ENCODE measurements at places on chromosomes 5 and 9.
A peak's percentile ranks its signal among the peaks of the same experiment; 100 is the strongest.

DNA sequence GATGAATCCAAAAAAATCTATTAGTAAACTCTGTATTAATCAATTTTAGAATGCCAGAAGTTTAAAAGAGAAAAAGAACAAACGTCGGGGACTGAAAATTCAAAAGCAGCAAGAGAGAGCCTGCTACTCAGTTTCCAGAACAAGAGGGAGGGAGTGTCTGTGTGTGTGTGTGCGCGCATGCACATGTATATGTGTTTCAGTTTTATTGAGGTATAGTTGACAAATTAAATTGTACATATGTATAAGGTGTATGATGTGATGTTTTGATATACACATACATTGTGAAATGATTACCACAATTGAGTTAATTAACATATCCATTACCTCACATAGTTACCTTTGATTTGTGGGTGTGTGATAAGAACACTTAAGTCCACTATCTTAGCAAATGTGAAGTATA is 27.6 kb upstream of the GRAMD2B start:
- H3K4me1 ChIP-seq: no peaks in the 10 kb centered on the region
- no peak overlapping the region for H3K27ac ChIP-seq
- H3K4me3 ChIP-seq: no peak overlapping the region
- H3K27me3 ChIP-seq: peaks cover 6% of the 10 kb centered on the region
- peaks cover 12% of the 10 kb centered on the region for H3K36me3 ChIP-seq

DNA sequence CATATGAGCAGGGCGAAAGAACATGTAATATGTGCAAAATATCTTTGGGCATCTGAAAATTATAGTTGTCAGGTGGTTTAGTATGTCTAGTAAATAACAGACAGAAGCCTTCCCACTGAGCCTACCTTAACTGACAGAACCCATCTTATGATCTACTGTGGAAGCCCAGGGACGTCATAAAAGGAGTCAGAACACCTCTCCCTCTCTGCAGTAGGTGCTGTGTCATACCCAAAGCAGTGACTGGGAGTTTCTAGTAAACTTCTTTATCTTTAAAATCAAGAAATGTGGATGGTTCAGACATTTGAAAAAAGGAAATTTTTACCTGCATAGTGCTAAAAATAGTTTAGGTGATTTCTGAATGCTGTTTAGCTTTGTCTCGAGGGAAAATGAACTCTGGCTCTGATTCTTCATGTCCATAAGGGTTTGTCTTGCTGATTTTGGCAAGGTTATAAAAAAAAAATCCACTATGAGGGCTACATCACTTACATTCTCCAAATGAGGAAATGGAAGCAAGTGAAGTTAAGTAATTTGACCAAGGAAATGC is 104.0 kb downstream of the NUDT12 start:
- no peaks in the 10 kb centered on the region for H3K36me3 ChIP-seq
- no peaks in the 10 kb centered on the region for H3K4me1 ChIP-seq
- no peak overlapping the region for H3K27ac ChIP-seq
- no peak overlapping the region for H3K4me3 ChIP-seq
- no peak for DNase-seq

GRCh38 chr9:129656795-129657390 is 8.6 kb upstream of the PRRX2 start:
- H3K4me1 ChIP-seq: peaks cover 44% of the 10 kb centered on the region
- H3K27me3 ChIP-seq: peaks cover 22% of the 10 kb centered on the region
- no peaks in the 10 kb centered on the region for H3K36me3 ChIP-seq
- H3K27ac ChIP-seq: no peak overlapping the region

DNA sequence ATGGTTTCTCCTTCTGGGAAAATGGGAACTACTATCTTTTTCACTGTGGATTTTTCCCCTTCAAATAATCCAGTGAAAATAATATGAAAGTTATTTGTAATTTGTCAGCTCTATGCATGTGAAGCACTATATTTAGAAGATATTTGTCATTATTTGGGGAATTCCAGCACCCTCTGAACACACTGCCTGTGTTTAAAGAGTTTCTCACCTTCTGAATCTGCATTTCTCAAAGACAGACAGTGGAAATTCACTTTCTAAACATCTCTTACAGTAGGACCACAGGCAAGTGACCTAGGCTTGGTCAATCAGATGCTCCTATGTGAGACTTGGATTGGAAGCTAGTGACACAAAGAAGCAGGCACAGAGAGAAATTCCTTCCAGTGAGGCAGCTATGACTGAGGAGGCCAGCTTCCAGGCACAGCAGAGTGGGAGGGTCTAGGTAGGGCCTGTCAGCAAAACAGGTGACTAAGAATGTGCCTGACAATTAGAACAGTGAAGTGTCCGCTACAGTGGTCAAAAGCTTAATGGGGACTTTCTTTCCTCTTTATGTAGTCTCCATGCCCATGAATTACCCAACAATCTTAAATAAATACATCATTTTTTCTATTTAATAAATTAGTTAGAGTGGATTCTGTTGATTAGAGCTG is 167.2 kb downstream of the HMHB1 start:
- H3K4me3 ChIP-seq: no peak overlapping the region
- H3K27ac ChIP-seq: no peak overlapping the region
- H3K27me3 ChIP-seq: no peaks in the 10 kb centered on the region

DNA sequence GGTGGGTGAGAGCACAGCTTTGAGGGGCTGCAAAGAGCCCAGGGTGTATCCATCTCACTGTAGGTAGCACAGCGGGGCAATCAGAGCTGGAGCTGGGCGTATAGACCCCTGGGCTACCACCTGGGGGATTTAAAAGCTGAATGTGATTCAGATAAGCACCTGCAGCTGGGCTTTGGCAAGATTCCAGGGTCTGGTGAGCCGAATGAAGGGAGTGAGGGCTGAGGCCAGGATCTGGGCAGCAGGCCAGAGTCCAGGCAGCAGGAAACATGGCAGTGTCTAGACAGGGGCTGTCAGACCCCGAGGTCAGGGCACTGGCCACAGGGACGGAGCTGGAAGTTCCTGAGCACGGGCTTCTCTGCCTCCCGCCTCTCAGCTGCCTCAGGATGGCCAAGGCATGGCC is 8.7 kb downstream of the ASS1 start:
- peaks cover 17% of the 10 kb centered on the region for H3K4me1 ChIP-seq
- no peaks in the 10 kb centered on the region for H3K36me3 ChIP-seq
- DNase-seq: no peak
- no peak overlapping the region for H3K27ac ChIP-seq
- no peak overlapping the region for H3K4me3 ChIP-seq
- peaks cover 19% of the 10 kb centered on the region for H3K27me3 ChIP-seq

GRCh38 chr5:73447530-73448462 is 781 bp downstream of the FOXD1 start:
- H3K27ac ChIP-seq: no peak overlapping the region
- H3K4me3 ChIP-seq: peak overlapping the region; percentile 89
- H3K4me1 ChIP-seq: peaks cover 46% of the 10 kb centered on the region
- peaks cover 89% of the 10 kb centered on the region for H3K27me3 ChIP-seq
- DNase-seq: peak; percentile 55

DNA sequence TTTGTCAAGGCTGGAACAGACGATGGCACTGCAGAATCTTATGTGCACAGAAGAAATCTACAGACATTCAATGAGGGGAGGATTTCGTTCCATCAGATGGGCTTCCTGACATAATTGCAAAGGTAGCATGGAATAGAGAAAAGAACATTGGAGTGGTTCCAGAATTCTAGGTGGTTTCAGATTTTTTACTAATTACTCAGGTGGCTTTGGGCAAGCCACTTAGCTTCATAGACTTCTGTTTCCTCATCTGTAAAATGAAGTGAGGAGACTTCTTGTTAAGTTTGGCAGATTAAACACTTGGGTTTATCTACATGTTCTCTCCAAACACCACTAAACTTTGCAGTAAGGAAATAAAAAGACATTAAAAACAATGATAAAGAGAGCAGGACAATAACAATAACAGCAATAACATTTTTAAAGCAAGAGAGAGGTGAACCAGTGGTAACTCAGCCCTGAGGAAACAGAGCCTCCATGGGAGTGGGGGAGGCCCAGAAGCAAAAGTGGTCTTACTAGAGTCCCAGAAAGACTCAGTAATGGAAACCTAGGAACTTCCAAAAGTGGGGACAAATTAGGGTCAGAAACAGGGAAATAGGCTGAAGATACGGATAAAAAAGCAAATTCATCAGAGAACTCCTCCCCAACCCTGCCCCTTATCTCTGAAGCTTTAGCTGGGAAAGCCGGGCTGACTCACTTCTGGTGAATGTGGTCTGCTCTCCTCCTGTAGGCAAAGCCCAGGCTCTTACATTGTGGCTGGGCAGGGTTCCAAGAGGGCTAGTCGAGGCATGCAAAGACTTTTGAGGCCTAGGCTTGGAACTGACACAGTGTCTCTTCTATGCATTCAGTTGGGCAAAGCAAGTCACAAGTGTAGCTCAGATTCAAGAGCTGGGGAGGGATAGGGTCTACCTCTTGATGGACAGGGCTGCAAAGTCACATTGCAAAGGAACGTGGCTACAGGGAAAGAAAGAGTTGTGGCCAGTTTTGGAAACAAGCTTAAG is 11.8 kb upstream of the ACTBL2 start:
- no peak overlapping the region for H3K4me3 ChIP-seq
- no peak overlapping the region for H3K27ac ChIP-seq
- peaks cover 7% of the 10 kb centered on the region for H3K27me3 ChIP-seq
- H3K36me3 ChIP-seq: no peaks in the 10 kb centered on the region
- DNase-seq: no peak

- DNase-seq: no peak
- no peak overlapping the region for H3K27ac ChIP-seq
- H3K4me1 ChIP-seq: peaks cover 5% of the 10 kb centered on the region
- no peak overlapping the region for H3K4me3 ChIP-seq
- H3K36me3 ChIP-seq: no peaks in the 10 kb centered on the region
- peaks cover 4% of the 10 kb centered on the region for H3K27me3 ChIP-seq
Measured at GRCh38 chr5:66769030-66769733, 173.0 kb downstream of the MAST4 start.

GRCh38 chr5:61232490-61233050 is 70.3 kb upstream of the SMIM15 start:
- H3K27ac ChIP-seq: no peak overlapping the region
- peaks cover 3% of the 10 kb centered on the region for H3K27me3 ChIP-seq
- H3K4me1 ChIP-seq: peaks cover 34% of the 10 kb centered on the region
- H3K36me3 ChIP-seq: peaks cover 6% of the 10 kb centered on the region
- no peak for DNase-seq
- H3K4me3 ChIP-seq: no peak overlapping the region

- no peak overlapping the region for H3K27ac ChIP-seq
- DNase-seq: no peak
- no peaks in the 10 kb centered on the region for H3K4me1 ChIP-seq
- no peak overlapping the region for H3K4me3 ChIP-seq
- no peaks in the 10 kb centered on the region for H3K36me3 ChIP-seq
Measured at GRCh38 chr5:144697847-144698262, 527.2 kb downstream of the KCTD16 start.

DNA sequence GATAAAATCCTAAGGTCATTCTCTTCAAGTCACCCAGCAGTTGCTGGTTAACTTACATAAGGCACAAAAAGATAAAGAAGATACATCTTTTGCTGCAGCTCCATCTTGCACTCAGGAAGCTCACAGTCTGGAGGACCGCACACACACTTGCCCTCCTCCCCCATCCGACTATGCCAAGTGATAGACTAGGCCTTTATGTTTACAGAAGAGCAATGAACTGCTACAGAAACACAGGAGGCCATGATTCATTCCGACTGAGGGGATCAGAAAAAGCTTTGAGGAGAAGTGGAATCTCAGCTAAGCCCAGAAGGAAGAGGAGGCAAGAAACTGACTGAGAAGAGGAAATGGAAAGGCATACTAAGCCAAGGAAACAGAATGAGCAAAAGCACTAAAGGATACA is 17.4 kb downstream of the NRG2 start:
- H3K36me3 ChIP-seq: no peaks in the 10 kb centered on the region
- peaks cover 66% of the 10 kb centered on the region for H3K27me3 ChIP-seq
- peaks cover 7% of the 10 kb centered on the region for H3K4me1 ChIP-seq
- no peak for DNase-seq

- peaks cover 28% of the 10 kb centered on the region for H3K27me3 ChIP-seq
- H3K27ac ChIP-seq: no peak overlapping the region
- H3K36me3 ChIP-seq: no peaks in the 10 kb centered on the region
- no peak for DNase-seq
Measured at GRCh38 chr5:148790545-148791333, 35.7 kb upstream of the ADRB2 start.

DNA sequence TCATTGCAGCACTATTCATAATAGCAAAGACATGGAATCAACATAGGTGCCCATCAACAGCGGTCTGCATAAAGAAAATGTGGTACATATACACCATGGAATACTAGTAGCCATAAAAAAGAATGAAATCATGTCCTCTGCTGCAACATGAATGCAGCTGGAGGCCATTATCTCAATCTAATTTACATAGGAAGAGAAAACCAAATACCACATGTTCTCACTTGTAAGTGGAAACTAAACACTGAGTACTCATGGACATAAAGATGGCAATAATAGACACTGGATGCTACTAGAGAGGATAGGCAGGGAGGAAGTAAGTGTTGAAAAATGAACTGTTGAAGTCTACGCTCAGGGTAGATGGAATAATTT is 203.9 kb upstream of the CDH9 start:
- no peak for DNase-seq
- H3K27me3 ChIP-seq: no peaks in the 10 kb centered on the region
- no peaks in the 10 kb centered on the region for H3K36me3 ChIP-seq
- H3K27ac ChIP-seq: no peak overlapping the region

DNA sequence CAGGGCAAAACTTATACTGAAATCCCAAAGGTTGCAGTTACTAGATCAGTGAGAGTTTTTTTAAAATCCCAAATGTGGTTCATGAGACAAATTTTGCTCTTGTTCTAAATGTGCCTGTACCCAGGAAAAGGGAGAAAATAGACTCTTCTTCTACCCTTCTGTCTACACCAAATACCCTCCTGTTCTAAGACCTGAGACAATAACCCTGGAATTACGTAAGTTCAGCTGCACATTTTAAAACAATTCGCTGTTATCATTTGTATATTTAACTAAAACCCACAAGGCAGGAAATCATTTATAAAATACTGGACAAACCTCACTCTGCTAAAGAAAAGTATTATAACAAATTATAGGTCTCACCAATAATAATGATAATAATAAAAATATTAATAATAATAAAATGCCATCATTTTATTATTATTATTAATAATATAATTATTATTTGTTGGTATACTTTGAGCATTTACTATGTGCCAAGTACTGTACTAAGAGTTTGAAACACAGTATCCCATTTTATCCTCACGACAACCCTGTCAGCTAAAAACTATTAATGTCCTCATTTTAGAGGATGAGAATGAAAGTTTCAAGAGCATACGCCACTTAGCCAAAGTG is 49.8 kb upstream of the AFAP1L1 start:
- no peak overlapping the region for H3K27ac ChIP-seq
- H3K4me1 ChIP-seq: peaks cover 6% of the 10 kb centered on the region
- H3K4me3 ChIP-seq: no peak overlapping the region
- no peaks in the 10 kb centered on the region for H3K36me3 ChIP-seq

DNA sequence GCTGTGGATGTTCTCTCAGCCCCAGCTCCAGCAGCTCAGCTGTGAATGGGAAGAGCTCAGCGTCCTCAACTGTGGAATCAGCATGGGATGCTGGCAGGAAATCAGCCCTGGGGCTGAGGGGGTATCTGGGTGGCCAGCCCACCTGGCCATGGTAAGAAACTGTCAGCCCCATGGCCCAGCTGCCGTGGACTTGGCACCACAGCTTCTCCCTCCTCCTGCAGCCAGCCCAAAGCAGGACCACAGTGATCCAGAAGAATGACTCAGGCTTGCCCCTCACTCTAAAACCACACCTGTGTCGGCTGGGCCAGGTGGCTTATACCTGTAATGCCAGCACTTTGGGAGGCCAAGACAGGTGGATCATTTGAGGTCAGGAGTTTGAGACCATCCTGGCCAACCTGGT is 48.0 kb downstream of the SAR1B start:
- H3K4me3 ChIP-seq: no peak overlapping the region
- H3K36me3 ChIP-seq: no peaks in the 10 kb centered on the region
- peaks cover 19% of the 10 kb centered on the region for H3K4me1 ChIP-seq
- DNase-seq: no peak
- H3K27me3 ChIP-seq: peaks cover 10% of the 10 kb centered on the region

- no peak overlapping the region for H3K27ac ChIP-seq
- H3K36me3 ChIP-seq: no peaks in the 10 kb centered on the region
- peak; percentile 91 for DNase-seq
- H3K4me3 ChIP-seq: peak overlapping the region; percentile 89
Measured at GRCh38 chr5:159106569-159107282, 7.0 kb upstream of the EBF1 start.
